Fibroblast of the aortic adventitia (primary cell): ENCODE measurements at places on chromosomes 7 and 10. TPM values are rescaled to one million over a fixed set of nuclear protein-coding genes. Genes with fewer than 3 reads are reported as not detected.

GRCh38 chr7:148882192-148882591, 1.9 kb downstream of the EZH2 start:
- DNase-seq, result no peak

DNA sequence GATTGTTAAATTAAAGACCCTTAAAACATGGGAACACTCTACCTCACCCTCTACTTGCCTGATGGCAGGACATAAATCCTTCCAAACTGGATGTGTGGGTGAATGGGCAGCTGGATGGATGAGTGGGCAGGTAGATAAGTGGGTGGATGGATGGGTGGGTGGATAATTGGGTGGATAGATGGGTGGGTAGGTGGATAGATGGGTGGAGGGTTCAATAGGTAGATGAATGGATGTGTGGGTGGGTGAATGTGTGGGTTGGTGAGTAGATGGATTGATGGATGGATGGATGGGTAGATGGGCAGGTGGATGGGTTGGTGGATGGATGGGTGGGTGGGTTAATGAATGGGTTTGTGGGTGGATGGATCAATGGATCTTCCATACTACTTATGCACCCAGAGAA, 18.9 kb upstream of the FFAR4 start:
- DNase-seq, result no peak

GRCh38 chr7:81186691-81187090, 267.8 kb upstream of the SEMA3C start:
- peak; percentile 92 for DNase-seq

KCND2 gene
- 11.3 and 100 TPM in 2 replicates for total RNA-seq

RELN gene
- 7.5 and 88.7 TPM in 2 replicates for total RNA-seq
